Stimulated activated CD8-positive, alpha-beta memory T cell treated with anti-CD3 and anti-CD28 coated beads, Interleukin-15, amount 100 ng/mL, for 48 hours (primary cell): ENCODE measurements at places on chromosomes 16 and 17.

- DNase-seq: no peak
Observed at GRCh38 chr16:84730406-84731106, 30.8 kb downstream of the USP10 start.

DNA sequence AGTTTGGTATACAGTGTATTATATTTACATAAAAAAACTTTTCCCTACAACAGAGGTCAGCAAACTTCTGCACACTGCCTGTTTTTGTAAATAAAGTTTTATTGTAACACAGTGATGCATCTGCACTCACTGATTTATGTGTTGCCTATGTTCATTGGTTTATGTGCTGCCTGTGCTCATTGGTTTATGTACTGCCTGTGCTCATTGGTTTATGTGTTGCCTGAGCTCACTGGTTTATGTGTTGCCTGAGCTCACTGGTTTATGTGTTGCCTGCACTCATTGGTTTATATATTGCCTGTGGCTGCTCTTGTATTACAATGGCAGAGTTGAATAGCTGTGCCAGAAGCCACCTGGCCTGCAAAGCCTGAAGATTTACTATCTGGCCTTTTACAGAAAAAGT lies 81.6 kb downstream of the MYH11 start:
- no peak for DNase-seq

- no peak for DNase-seq
Observed at GRCh38 chr16:16017812-16018211, 68.4 kb downstream of the ABCC1 start.

GRCh38 chr16:88759245-88759975 lies 25.6 kb downstream of the PIEZO1 start:
- no peak for DNase-seq

DNA sequence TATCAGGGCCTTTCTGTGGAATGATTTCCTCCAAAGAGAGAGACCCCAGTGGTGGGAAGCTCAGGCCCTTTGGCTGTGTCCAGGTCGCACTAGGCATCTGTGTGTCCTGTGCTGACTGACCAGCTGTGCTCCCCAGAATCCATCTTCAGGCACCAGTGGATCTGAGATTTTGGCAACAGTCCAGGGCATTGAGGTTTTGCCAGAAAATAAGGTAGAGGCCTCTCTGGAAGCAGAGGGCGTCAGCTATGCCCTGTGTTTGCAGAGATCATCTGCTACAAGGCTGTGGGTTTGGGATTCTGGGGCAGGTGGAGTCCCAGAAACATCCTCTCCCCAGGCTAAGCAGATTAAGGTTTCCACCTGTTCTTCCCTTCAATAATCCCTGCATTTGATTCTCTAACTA lies 57.5 kb upstream of the TOB1 start:
- no peak for DNase-seq

DNA sequence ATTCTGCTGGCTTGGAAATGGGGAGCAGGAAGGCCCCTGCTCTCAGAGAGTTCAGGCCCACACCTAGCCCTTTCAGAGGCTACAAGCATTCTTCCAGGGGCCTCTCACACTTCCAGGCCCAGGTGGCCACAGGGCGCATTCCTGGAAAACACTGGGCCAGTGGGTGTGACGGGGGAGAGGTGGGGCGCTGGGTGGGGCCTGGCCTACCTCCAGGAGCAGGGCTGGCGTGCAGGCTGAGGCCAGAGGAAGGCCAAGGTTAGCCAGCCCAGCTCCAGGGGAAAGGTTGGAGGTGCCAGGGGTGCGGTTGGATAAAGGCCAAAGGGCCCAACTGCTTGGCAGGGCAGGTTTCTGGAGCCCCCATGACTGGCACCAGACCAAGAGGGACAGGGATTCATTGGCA lies 198.2 kb downstream of the MAF start:
- DNase-seq: no peak

DNA sequence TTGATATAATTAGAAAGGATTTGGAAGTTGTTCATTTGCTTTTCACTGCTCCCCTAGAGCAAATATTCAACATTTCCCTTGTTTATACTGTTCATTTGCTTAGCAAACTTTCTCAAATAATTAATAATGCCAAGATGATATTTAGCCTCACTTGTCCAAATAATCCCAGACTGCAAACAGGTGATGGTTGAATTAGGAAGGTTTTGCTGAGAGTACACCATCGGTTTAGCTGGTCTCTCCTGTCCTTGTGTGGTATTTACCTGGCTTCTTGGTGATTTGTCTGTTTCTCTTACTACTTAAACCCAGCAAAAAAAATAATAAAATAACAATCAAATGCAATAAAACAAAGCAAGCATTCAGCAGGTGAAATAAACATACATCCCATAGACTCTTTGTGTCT lies 6.5 kb downstream of the KATNIP start:
- DNase-seq: no peak

GRCh38 chr17:45127207-45127547 lies 5.1 kb downstream of the PLCD3 start:
- DNase-seq: no peak

DNA sequence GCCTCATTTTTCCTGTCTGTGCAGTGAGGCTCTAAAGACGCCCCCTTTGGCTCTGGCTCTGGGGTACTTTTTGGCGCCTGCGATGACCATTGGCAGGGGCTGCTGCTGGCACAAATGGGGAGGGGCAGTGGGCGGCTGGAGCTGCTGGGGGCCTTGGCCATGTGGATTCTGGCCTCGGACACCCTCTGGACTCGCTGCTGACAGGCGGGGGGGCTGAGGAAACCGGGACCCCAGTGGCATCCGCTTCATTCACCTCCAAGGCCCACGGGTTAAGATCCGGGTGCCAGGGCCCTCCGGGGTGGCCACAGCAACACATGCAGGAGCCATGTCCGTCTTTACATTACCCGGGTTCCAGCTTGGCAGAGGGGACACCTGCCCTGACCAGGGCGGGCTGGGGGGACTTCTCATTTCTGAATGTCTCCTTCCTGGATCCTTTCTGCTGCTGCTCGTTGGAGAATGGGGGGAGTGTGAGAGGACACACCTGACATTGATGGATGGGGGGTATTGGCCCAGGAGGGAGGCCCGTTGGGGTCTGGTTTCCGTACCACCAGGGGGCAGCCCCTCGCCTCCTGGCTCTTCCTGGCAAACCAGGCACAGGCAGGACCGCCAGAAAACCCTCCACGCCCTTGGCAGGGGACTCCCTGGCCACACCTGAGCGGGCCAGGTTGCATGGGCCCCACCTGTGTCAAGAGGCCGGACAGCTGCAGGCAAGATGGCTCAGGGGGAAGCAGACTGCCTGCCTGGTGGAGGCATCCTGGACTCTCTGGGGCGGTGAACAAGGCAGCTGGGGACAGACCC lies 21.8 kb downstream of the GSE1 start:
- DNase-seq: no peak

DNA sequence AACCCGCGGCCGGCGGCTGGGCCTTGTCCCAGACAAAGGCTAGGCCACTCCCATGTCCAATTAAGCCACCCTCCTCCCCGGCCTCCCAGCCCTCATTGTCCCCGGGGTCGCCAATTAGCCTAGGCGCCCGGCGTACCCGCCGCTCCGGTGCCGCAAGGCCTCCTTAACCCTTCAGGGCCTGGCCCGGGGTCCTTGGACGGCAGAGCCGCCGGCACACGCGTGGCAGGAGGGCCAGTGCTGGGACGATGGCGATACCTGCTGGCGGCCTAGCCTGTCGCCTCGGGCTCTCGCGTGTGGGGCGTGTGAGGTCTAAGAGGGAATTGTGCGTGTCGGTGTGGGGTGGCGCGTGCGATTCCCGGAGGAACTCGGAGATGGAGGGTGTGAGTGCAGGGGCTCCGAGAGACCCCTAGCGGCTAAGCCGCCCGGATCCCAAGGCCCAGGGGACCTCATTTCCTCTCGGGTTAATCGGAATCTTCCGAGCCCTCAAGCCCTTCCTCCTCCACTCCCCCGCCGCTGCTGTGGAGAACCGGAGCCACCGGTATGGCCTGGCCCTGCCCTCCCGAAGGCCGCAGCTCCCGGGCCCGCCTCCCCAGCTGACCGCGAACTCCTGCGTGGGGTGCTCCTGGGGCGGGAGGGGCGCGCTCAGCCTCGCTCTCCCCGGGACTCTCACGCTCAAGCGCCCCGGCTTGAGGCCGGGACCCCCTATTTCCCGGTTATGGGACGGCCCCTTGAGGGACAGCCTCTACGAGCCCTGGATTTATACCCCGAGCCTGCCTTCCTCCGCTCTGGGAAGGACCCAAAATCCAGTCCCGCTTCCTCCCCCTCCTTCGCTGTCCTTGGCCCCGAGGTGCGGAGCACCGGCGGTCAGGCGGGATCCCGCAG lies 11.9 kb downstream of the TBX2 start:
- DNase-seq: no peak

GRCh38 chr17:9123594-9124553 lies 102.6 kb downstream of the NTN1 start:
- DNase-seq: no peak

- DNase-seq: peak; percentile 70
Observed at GRCh38 chr17:5526821-5527598, 40.6 kb downstream of the MIS12 start.

DNA sequence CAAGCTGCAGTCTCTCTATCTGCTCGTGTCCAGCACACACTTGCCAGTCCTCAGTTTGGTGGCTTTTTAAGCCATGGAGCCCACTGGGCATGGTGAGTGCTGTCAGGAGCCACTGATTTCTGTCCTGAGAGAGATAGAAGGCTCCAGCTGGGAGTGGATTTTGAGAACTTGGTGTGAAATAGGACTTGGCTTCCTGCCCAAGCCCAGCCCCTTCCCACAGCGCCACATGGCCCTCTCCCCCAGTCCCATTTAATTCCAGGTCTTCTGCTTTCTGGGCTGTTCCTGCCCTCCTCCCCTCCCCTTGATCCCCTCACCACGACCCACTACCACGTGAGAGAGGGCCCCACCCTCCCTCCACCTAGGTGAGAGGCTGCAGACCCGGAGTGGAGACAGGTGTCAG lies 14.4 kb upstream of the ABCC3 start:
- DNase-seq: no peak

DNA sequence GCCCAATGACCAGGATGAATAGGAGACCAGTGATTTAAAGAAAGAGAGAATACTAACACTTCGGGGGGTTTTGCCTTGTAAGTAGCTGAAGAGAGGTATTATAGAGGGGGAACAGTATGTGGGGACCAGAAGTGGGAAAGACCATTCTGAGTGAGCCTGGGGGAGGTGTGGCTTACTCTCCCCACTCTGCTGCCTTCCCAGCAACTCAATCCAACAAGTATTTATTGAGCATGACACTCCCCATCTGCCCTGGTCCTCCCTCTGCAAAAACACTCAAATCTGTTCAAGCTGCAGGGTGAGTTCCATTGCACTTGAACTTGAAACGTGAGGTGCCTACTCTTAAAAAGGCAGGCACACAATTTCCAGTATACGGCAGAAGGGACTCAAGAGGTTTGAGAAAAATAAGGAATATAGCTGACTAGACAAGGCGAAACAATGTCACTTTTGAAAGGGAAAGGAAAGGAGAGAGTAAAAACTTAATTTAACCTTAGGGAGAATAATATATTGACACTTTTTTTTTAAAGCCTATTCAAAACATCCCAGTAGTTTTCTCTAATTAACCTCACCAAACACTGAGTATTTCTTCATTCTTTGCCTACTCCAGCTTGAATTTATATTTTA lies 8.2 kb downstream of the FAM117A start:
- DNase-seq: no peak

GRCh38 chr17:19720631-19721426 lies 4.4 kb upstream of the SLC47A2 start:
- DNase-seq: no peak

- DNase-seq: no peak
Observed at GRCh38 chr17:40112718-40113109, 9.1 kb upstream of the MSL1 start.

GRCh38 chr17:58999500-58999899 lies 107.2 kb downstream of the TRIM37 start:
- no peak for DNase-seq

- DNase-seq: peak; percentile 16
Observed at GRCh38 chr16:55711959-55712876, 56.4 kb downstream of the SLC6A2 start.

DNA sequence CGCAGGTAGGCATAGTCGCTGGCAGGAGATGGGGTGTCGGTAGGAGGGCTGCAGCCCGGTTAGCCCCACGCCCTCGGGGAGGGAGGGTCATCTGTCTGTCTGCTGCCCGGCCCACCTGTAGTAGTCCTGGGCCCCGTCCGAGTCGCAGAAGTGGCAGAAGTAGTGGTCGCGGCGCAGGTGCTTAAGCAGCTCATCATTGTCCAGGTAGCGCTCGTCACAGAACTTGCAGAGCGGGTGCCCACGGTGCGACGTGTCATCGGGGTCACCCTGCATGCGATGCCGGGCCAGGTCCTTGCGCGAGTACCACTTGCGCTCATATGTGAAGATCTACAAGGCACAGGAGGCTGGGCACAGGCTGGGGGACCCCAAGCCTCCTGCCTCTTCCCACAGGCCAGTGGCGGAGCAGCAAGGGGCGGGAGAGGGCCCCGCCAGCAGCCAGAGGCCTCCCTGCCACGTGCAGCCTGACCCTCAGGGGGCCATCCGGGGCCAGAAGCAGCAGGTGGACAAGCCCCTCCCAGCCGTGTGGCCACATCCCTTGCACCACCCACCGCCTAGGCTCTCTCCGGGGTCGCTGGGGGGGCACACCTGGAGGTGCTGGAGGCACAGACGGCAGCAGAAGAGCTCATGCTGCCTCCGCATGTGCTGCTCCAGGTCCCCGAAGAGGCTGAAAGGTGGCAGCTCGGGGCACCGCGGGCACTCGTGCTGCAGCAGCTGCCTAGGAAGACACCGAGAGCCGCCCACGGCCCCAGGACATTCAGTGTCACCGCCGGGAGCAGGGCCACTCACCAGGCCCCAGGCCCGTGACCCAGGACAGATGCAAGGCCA lies 7.0 kb downstream of the ZNF598 start:
- DNase-seq: no peak

DNA sequence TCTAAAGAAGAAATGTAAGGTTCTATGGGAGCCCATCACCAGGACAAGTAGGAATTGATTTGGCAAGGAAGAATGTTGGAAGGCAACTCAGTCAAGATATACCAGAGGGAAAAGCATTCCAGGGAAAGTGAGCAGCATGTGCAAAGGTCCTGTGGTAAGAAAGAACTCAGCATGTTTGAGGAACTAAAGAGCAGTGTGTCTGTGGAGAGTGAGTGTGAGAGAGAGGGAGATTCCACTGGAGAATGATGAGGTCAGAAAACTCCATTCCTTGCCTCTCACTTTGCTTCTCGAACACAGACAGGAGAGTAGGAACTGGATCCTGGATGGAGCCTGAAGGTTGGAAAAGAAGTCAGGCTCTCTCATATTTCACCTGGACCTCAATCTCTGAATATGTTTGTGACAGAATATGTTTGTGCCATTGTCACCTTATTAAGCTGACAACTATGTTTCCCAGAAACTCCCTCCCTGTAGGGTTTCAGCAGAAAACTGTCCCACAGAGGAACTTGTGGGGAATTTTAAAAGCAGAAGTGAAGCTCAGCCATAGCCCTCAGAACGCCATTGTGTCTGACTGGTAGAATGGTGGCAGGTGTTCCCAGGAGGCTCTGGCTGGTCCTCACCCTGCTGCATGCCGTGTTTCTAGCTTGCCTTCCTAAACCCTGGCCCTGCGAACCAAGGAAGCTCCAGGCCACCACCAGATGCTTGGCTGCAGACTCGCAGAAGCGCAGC lies 382.4 kb upstream of the XYLT1 start:
- no peak for DNase-seq

- DNase-seq: peak; percentile 15
Observed at GRCh38 chr16:19223235-19224170, 55.5 kb downstream of the SYT17 start.

GRCh38 chr16:60712144-60712543 lies 1324.1 kb downstream of the CDH8 start:
- no peak for DNase-seq
